Inflammatory macrophage (primary cell): ENCODE measurements at places on chromosomes 3 and 15.

DNA sequence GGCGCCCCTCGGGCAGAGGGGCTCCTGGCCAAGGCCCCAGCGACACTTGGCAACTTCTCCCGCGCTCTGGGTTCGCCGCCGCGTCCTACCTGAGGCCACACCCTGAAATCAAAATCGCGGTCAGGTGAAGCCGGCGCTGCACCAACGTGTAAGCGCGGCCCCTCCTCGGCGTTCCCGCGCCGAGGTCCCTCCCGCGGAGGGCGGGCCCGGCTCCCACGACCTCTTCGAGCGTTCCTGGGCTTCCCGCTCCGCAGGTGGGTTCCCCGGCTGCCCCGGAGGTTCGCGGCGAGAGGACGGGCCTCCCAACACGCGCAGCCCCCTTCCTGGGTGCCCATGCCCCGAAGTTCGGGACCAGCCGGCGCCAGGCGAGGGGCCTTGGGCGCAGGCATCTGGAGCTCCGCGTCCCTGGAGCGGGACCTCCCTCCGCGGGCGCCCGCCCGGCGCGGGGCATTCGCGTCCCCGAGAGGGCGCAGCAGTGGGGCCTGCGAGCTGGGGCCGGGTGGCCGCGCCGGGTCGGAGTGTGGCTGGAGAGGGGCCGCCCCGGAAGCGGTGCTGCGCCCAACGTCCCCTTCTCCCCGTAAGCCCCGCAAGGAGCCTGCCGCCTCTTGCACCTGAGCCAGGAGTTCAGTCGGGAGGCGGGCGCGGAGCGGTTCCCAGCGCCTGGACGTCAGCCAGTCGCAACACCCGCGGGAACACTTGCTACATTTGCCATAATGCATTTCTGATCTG is 13.7 kb downstream of the PAK6 start:
- DNase-seq, result peak; percentile 28

GRCh38 chr3:5707794-5708193 is 520.3 kb downstream of the EDEM1 start:
- no peak for DNase-seq

DNA sequence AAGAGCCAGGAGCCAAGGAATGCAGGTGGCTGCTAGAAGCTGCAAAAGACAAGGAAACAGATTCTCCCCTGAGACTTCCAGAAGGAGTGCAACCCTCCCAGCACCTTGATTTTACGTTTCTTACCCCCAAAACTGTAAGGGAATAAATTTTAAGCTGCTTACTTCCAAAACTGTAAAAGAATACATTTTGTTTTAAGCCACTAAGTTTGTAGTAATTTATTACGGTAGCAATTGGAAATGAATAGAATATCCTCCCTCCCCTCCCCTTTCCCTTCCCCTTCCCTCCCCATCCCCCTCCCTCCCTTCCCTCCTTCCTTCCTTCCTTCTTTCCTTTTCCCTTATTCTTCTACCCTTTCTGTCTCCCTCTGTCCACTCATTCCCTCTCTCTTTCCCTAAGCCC is 203.7 kb upstream of the CFAP20DC start:
- no peak for DNase-seq

GRCh38 chr3:187719628-187720336 is 17.4 kb upstream of the RTP2 start:
- no peak for DNase-seq

GRCh38 chr3:14335774-14336748 is 66.3 kb upstream of the SLC6A6 start:
- DNase-seq, result peak; percentile 16

DNA sequence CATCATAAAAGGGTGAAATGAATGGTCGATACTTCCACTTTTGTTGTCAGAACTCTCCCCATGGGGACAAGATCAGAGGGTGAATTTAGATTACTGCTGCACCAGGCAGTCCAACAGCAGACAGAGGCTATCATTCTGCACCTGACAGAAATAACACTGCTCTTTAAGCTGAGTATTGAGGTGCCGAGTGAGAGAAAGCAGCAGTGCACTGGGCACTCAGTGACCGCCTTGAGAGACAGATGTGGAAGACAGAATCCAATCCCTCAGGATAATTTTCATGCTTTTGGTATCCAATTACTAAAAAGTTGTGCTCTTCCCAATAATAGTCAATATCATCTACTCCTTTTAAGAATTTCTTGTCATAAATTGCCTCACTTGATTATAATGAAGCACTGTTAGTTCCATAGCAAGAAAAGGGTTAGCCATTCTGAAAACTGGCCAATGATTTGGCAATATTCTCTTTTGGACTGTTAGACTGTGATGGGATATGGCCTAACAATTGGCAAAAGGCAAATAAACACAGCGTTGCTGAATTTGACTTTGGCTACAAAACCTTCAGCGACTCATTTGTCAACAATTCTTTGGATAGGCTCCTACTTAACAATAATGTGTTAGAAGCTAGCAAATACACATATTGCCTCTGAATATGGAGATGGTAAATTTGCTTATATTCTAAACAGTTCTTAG is 5.5 kb downstream of the FGF7 start:
- DNase-seq, result no peak

GRCh38 chr3:194871143-194871863 is 185.6 kb downstream of the FAM43A start:
- no peak for DNase-seq

DNA sequence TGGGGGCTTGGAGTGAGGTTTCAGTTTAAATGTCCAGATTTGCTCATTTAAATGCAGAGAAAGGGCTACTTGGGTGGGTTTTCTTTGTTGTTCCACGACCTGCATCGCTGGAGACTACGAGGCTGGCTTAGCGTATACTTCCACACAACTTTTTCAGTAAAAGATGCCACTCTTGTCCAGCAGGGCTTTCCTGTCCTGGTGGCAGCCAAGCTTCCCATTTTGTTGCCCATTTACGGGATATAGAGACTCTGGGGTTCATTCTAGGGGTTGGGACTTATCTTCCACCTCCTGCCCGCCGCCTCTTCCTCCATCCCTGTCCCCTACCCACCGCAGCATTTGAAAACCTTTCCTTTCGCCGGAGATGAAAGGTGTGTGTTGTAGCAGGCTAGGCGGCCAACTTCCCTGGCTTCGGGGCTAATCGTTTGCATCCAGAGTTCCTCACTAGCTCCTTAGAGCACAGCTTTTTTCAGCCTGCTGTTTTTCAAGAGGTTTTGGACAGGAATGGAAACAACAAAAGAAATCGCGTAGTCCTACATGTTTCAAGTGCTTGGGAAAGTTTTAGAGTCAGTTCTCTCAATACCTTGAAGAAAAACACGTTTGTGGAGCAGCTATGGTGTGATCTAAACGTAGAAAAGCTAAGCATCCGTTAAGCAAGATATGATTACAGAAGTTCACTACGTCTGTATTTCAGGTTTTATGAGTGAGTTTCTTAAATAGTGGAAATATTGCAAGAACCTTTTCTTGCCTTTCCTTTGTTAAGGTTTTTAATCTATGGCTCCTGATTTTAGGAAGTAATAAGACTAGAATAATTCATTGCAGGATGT is 843 bp downstream of the CHRNA5 start:
- peak; percentile 11 for DNase-seq

GRCh38 chr3:72347819-72348319 is 500.4 kb downstream of the SHQ1 start:
- peak; percentile 45 for DNase-seq

GRCh38 chr15:69951256-69951897 is 146.3 kb downstream of the TLE3 start:
- no peak for DNase-seq

GRCh38 chr3:42582474-42583070 is 805 bp upstream of the SEC22C start:
- no peak for DNase-seq

DNA sequence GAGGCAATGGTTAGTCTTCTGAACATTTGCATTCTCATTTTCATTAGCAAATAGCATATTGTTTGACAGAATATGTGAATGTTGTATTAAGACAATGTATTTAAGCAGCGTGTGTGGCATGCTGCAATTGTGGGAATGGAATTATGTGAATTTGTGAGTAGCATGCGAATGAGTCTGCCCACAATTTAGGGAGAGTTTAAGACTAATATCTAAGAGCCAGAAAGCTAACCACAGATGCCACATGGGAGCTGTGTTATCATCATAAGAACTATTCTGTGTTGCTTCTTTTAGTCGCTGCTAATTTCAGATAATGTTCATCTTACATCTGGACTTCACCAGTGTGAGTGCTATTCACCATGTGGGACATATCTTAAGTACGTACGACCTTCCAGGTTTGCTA is 494.5 kb downstream of the RBMS3 start:
- no peak for DNase-seq

- DNase-seq, result no peak
Measured at GRCh38 chr3:131224886-131225550, 156.6 kb upstream of the NUDT16 start.

DNA sequence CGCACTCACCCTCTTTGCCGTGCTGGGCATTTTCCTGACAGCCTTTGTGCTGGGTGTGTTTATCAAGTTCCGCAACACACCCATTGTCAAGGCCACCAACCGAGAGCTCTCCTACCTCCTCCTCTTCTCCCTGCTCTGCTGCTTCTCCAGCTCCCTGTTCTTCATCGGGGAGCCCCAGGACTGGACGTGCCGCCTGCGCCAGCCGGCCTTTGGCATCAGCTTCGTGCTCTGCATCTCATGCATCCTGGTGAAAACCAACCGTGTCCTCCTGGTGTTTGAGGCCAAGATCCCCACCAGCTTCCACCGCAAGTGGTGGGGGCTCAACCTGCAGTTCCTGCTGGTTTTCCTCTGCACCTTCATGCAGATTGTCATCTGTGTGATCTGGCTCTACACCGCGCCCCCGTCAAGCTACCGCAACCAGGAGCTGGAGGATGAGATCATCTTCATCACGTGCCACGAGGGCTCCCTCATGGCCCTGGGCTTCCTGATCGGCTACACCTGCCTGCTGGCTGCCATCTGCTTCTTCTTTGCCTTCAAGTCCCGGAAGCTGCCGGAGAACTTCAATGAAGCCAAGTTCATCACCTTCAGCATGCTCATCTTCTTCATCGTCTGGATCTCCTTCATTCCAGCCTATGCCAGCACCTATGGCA is 41.1 kb upstream of the CSTA start:
- DNase-seq, result no peak

- no peak for DNase-seq
Measured at GRCh38 chr3:126340596-126340942, 16.6 kb downstream of the KLF15 start.

GRCh38 chr15:25693321-25694238 is 169.5 kb downstream of the ATP10A start:
- peak; percentile 50 for DNase-seq

- no peak for DNase-seq
Measured at GRCh38 chr15:96331144-96331944, 844 bp downstream of the NR2F2 start.

GRCh38 chr3:52014613-52015012 is 18.9 kb upstream of the RPL29 start:
- DNase-seq, result no peak

- DNase-seq, result no peak
Measured at GRCh38 chr15:49877117-49877872, 241.7 kb downstream of the ATP8B4 start.

GRCh38 chr3:10516544-10517452 is 11.4 kb upstream of the ATP2B2 start:
- no peak for DNase-seq

GRCh38 chr3:145490088-145491048 is 670.6 kb downstream of the PLOD2 start:
- DNase-seq, result no peak

GRCh38 chr3:35968043-35968622 is 328.8 kb downstream of the ARPP21 start:
- DNase-seq, result no peak

DNA sequence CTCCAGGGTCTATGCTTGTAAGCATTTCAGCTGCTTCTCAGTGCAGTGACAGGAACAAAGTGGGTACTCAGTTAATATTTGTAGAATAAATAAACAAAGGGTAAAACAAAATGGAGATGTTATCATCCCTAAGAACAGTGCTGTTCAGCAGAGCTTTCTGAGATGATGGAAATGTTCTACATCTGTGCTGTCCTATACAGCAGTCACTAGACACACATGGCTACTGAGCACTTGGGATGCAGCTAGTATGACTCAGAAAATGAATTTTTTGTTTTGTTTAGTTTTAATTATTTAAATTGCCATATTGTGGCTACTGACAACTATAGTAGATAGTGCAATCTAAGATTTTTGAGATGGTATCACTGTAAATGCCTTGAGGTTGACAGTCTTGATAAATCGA is 283.8 kb upstream of the ADAMTS9 start:
- DNase-seq, result no peak

DNA sequence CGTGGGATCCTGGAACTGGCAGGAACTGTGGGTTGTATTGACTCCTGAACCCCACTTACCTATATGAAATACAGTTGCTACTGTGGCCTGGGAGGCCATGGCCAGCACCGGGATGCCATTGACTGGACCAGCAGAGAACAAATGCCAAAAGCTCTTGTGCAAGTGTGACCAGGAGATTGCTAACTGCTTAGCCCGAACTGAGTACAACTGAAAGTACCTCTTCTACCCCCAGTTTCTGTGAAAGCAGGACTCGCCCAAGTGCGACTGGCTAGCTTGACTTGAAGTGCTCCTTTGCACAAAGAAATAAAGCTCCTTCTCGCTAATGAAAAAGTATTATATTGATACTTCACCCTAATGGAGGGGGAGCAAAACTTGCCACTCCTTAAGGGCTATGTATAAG is 101.3 kb upstream of the ATP11B start:
- DNase-seq, result no peak

DNA sequence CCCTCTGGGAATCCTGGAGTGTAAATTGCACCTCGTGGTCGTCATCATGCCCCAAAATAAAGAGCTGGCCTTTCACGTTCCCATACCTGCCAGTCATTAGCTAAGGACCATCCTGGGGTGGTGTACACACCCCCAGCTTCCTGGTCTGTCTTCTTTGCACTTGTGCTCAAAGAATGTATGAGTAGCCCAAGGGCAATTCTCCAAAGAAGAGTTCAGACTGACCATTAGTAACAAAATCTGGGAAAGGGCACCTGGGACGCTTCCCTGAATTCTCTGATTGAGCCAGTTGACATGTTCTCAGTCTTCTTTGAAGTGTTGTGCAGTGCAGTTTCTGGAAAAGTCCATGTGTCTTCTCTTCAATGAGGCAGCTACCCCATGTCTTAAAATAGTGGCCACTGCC is 34.8 kb downstream of the FAM3D start:
- no peak for DNase-seq

GRCh38 chr3:14869917-14870782 is 51.4 kb downstream of the FGD5 start:
- DNase-seq, result no peak

DNA sequence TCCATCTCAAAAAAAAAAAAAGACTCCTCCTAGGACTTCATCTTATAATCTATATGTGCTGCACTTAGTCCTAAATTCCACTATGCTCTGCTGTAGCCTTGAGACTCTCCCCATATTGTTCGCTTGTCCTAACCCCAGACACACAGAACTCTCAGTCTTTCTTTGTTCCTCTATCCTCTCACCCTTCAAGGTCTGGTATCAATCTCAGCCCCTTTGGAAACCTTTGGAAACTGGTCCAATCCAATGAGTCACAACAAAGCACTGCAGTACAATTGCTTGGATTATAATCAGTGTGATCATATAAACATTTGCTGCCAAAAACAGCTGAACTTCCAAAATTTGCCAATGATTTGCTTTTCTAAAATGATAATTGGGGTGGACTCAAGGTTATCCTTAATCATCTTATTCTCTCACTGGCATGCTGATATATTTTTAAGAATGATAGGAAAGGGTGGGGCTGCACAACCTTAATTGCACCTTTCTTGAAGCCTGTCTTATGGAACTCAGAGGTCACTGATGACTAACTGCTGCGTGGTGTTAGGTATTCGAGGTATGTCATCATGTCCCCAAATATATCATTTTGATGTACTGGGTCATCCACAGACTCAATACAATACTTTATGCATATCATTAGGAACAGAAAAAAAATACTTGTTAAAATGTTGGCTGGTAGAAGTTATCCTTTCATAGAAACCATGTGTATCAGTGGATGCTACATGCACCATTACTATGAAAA is 756.7 kb downstream of the NR2F2 start:
- DNase-seq, result no peak
